ENCODE measurements at places on chromosomes 16 and 17.

- DNase-seq: no peak
Measured at GRCh38 chr16:10885246-10885645, 8.2 kb downstream of the CIITA start.

DNA sequence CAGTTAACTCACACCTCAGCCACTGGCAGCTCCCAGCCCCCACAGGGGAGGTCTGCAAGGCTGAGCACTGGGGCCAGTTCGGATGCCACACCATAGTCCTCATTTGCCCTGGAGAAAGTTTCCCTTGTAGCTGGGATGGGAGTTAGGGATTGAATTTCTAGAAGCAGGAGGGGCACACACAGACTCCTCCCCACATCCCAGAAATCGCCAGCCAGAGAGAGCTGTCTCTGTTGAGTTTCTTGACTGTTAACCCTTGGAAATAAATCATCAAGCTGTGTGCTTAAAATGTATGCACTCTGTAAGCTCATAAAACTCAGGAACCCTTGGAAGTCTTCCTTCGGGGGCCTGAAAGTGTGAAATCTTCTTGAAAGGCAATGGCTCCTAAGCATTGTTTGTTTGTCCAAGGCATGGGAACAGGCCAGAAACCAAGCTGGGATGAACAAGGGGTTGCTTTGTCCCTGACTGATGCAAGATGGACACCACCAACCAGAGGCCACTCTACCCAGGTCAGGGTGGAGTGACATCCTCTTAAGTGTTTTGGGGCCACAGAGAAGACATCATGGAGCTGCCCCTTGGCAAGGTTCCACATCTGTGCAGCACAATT is 394 bp upstream of the PRM3 start:
- no peak for DNase-seq

- no peak for DNase-seq
Measured at GRCh38 chr17:28648698-28649097, 3.7 kb upstream of the BLTP2 start.

GRCh38 chr17:8162997-8163977 is 539 bp upstream of the VAMP2 start:
- no peak for DNase-seq

DNA sequence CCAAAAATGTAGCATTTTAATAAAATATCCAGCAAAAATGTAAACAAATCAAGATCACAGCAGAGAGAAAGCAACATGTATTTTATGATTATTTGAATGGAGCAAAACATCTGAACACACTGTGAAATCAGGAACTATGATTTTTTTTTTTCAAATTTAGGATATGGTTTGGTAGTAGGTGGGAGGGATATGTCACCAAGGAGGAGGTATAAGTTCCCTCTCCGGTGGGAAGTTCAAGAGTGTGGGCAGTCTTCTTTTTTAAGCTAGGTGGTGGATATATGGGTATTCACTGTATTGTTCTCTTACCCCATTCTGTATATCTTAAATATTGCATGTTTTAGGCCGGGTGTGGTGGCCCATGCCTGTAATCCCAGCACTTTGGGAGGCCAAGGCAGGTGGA is 10.2 kb downstream of the CDR2 start:
- DNase-seq: no peak
